LoVo (cell line): ENCODE measurements at places on chromosomes 11 and 22.

DNA sequence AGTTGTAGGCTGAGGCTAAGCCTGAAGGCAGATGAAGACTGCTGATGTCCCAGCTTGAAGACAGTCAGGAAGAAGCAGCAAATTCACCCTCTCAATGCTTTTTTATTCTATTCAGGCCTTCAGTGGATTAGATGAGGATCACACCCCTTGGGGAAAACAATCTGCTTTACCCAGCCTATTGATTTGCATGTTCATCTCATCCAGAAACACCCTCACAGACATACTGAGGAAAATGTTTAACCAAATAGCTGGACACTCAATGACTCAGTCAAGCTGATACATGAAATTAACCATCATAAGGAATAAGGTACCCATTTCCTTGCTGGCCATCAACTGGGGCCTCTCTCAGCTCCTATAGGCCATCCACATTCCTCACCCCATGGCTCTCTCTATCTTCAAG lies 549.9 kb upstream of the CCDC90B start:
- DNase-seq = no peak

DNA sequence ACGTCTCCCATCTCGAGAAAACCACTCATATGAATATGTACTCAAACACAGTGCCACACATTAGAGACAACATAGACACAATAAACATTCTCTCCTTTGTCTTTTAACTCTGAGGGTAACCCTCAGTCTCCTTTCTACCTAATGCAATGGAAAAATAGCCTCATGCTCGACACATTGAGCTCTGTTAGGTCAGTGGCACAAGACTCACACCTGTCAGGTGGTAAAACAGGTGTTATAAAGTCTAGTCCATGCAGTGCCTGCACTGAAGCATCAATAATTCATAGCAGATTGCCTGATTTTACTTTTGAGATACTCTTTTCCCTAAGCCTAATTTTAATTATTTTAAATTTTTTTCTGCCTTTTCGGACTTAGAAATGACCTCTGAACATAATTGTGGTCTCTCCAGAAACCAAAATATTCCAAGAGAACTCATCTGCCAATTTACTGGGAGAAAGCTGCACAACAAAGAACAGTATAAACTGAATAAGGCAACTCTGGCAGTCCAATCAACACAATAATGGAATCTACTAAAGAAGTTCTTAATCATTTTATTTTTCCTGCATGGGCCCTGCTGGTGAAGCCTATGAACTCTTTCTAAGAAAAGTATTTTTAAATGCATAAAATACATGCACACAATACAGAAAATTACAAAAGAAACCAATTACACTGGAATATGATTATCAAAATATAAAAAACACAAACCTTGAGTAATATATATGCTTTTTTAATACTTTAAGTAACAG lies 9.9 kb downstream of the RDX start:
- no peak for DNase-seq

DNA sequence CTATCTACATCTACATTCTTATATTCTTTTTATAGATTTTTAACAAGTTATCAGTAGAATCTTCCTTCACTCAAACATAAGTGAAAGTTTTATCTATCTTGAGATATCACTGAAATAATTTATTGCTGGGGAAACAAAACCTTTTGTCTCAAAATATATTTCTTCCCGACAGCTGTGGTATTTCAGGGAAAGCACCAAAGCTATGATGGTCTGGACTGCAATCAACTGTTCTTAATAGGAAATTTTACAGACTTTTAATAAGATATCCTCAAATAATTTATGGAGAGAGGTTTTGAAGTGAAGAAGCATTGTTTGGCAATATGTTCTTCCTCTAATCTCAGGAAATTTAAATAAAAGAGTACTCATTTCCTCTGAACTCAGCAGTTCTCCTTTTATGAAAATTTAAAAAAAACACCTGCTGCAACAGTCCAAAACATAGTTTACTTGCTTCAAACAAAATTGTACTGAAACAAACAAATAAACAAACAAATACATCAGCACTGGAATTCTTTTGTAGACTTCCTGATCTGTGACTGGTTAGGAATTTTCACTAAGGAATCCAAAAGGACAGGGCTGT lies 33.9 kb upstream of the EIF3M start:
- DNase-seq = no peak

- DNase-seq = no peak
Observed at GRCh38 chr11:75966537-75967287, 151.7 kb downstream of the UVRAG start.

- DNase-seq = no peak
Observed at GRCh38 chr22:38074181-38075104, 9.5 kb downstream of the SLC16A8 start.

GRCh38 chr11:32920570-32920969 lies 28.0 kb downstream of the QSER1 start:
- no peak for DNase-seq
